ENCODE measurements at places on chromosomes 2 and 18. TPM values are rescaled to one million over a fixed set of nuclear protein-coding genes. Genes with fewer than 3 reads are reported as not detected.

- DNase-seq = no peak
Measured at GRCh38 chr2:157087373-157088002, 170.0 kb upstream of the GALNT5 start.

Gene SERPINB12
- not detected for total RNA-seq

DNA sequence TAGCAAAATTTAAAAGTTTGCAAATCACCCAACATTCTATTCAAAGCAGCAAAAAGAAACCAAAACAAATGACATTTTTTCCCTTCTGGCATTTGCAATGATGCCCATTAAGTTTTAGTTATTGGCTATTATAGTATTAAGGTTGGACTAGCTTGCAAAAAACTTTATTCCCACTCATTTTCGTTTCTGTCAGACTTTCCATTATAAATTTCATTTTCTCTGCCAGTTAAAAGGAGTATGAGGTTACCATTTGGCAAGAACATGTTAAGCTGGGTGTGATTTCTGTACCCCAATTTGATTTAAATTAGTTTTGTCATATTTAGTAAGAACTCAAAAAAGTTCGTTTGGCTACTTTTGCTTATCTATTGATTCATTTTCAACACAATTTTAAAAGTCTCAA is 187.9 kb downstream of the TCF4 start:
- no peak for DNase-seq

Gene SCYGR4
- not detected for total RNA-seq

Gene FABP1
- not detected for total RNA-seq

- peak; percentile 14 for DNase-seq
Measured at GRCh38 chr18:78670778-78671391, 308.7 kb upstream of the SALL3 start.

Gene BMP10
- total RNA-seq = not detected
